ENCODE measurements at places on chromosomes 7 and 10.
A peak's percentile ranks its signal among the peaks of the same experiment; 100 is the strongest.

DNA sequence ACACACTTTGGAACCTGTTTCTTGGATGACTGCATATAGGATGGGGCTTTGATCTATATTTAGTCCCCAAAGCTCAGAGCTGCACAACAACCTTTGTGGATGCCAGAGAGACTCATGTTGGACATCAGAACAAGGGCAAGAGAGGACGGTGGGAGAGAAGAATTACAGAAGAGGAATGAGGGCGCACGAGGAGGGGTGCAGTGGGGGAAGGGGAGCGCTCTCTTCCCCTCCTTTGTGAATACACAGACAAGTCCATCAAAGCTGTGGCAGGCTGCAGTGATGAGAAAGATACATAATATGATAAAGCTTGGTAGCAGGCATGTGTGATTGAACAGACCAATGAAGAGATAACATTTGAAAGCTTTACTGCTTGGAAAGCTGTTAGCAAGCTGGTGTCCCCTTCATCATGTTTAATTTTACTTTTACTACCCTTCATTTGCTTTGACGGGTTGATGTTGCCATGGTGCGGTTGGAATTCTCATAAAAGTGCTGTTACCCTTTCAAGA lies 857.8 kb downstream of the KCNMA1 start:
- no peak for DNase-seq

DNA sequence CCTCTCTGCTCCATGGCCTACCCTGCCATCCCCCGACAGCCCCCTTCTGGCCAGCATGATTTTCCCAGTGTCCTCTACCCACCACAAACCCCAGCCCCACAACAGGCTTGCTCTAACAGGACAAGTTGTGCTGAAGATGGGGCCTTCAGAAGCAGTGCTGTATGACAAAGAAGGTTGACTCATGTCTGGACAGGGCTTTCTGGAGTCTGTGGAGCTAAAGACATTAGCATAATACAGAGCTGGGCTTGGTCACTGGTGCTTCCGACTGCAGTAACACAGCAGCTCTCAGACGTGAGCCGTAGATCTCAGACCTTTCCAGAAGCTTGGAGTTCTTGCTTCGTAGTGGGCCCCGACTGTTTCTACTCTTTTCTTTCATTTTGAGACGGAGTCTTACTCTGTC lies 100.5 kb downstream of the GTF2IRD1 start:
- no peak for DNase-seq

DNA sequence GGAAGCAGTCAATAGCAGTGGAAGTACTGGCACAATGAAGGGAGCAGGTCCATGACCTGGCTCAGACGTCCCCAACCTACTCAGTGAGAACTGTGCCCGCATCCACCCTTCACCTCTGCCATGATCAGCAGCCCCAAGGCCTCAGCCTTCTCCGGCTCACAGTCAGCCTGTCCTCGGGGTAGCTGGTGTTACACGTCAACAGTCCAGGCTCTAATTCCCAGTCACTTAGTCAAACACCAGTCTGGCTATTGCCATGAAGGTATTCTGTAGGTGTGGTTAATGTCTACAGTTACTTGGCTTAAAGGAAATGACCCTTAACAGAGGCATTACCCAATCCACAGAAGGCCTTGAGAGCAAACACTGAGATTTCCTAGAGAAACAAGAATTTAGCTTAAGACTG lies 49.1 kb downstream of the GRB10 start:
- DNase-seq = no peak

DNA sequence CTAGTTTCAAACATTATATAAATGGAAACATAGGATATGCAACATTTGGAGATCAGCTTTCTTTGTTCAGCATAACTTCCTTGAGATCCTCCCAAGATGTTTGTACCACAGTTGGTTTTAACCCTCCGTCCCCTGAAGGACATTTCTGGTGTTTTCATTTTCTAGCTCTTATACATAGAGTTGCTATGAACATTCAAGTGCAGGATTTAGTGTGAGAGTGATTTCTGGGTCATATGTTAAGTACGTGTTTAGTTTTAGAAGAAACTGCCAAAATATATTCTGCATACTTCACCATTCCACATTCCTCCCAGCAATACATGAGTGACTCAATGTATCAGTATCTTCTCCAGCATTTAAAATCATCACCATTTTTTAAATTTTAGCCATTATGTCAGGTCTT lies 588.7 kb upstream of the PFKP start:
- DNase-seq = peak; percentile 2

GRCh38 chr7:157395206-157395605 lies 58.4 kb downstream of the DNAJB6 start:
- no peak for DNase-seq

GRCh38 chr10:60286559-60286958 lies 103.1 kb downstream of the ANK3 start:
- DNase-seq = peak; percentile 38

DNA sequence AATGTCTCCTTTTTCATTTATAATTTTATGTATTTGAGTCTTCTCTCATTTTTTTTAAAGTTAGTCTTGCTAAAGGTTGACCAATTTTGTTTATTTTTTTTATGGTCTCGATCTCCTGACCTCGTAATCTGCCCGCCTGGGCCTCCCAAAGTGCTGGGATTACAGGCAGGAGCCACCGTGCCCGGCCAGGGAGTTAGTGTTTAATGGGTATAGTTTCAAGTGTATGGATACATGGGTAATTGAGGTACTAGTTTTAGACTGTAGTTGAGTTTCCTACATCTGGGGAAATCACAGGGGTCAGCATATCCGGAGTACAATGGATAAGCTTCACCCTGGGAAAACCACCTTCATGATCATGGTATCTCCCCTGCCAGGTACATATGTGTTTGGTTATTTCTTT lies 267.3 kb upstream of the KCND2 start:
- DNase-seq = no peak

DNA sequence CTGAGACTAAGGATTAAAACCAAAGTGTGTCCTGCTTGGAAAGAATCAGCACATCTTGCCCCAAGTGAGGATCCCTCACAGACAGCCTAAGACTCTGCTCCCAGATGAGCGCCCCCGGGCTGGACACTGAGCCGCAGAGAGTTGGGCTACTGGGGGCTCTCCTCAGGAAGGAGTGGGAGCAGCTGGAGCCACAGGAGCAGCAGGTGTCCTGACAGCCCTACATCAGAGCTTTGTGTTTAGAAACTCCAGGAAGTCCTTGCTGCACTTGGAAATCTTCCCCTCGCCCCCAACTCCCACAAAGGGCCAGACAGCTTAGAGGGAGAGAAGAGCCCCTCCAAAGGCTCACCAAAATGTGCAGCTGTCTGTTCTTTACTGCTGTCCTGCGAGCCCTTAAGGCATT lies 172.2 kb downstream of the HERPUD2 start:
- no peak for DNase-seq

GRCh38 chr10:3784510-3785250 lies at the start of gene KLF6:
Gene KLF6 (minus strand): TSS chr10:3785209. CDS start chr10:3785014, 195 bp downstream.
- peak; percentile 44 for DNase-seq

- DNase-seq = no peak
Measured at GRCh38 chr10:61359452-61359851, 93.7 kb downstream of the TMEM26 start.

- DNase-seq = peak; percentile 5
Measured at GRCh38 chr7:13117103-13117502, 429.7 kb downstream of the ARL4A start.

- no peak for DNase-seq
Measured at GRCh38 chr10:72316748-72317435, 37.8 kb downstream of the DNAJB12 start.

DNA sequence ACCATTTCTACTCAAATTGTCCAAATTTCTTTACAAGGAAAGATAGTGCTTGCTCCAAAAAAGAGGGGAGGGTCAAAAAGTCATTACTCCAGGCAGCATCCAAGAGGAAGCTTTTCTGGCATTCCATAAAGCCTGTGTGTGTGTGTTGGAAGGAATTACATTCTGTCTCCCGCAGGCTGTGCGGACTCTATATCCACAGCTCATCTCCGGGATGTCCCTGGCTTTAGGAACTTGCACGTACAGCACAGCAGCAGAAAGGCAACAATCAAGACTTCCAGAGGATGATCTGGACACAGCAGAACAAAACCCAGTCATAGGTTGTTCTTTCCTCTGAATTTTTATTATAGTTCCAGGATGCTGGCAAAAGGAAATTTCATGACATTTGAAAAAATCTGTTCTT lies 94.8 kb downstream of the ITIH5 start:
- DNase-seq = peak; percentile 65

GRCh38 chr7:128865303-128865702 lies 2.6 kb downstream of the ATP6V1F start:
- DNase-seq = no peak

- DNase-seq = no peak
Measured at GRCh38 chr10:11304906-11305585, 287.4 kb downstream of the CELF2 start.

- DNase-seq = peak; percentile 98
Measured at GRCh38 chr7:18866359-18867036, 250.9 kb downstream of the TWIST1 start.

DNA sequence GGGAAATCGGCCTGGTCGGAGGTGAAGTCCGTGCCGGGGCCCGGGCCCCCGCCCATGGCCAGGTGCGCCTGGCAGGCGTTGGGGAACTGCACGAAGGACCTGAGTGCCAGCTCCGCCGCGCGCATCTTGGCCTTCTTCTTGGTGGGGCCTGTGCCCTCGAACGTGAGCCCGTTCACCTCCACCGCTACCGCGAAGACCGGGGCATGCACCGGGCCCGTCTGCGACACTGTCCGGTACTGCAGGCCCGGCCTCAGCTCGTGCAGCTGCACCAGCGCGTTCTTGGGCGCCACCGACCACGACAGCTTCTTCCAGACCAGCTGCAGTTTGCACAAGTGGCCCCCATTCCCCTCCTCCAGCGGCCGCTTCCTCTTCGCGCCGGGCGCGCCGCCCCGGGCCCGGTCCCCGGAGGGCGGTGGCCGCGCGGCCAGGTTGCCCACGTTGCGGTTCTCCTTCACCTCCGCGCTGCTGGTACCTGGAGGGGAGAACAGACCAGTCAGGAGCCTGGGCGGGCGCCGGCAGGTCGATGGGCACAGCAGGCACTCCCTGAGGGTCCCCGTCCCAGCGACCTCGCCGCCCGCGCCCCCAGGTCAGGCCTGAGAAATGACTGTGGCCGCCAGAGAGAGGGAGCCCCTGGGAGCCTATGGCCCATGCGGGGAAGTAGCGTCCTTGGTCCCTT lies 307.4 kb downstream of the WDR37 start:
- DNase-seq = no peak

DNA sequence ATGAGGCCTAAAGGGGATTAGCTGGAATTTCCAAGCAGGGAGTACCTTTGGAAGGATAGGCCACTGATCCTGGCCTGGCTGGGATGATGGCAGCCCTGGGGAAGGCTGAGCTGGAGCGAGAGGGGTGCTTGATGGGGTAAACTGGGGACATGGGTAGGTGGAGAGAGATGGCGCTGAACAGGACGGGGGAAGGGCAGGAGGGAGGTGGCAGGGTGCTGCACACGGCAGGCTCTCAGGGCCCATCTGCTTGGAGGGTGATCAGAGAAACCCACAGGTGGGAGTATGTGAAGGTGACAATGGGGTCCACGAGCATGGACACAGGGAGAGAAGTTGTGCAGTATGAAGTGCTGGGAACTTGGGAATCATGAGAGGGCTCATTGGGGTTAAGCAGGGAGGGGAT lies 10.3 kb downstream of the MAT1A start:
- no peak for DNase-seq

- DNase-seq = no peak
Measured at GRCh38 chr10:23081221-23081750, 14.1 kb upstream of the MSRB2 start.

DNA sequence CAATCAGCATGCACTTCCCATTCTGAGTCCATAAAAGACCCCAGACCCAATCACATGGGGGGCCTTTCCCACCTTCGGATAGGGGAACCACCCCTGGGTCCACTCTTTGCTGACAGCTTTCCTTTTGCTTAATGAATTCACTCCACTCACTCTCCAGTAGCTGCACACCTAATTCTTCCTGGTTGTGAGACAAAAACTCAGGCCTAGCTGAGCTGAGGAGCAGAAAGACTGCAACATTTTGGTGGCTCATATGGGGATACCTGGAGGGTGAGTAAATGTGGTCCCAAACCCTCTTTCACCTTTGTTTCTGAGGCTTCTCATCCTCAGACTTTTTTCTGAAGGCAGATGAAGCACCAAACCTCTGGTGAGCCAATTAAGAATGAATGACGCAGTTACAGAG lies 138.1 kb downstream of the WDR11 start:
- no peak for DNase-seq

DNA sequence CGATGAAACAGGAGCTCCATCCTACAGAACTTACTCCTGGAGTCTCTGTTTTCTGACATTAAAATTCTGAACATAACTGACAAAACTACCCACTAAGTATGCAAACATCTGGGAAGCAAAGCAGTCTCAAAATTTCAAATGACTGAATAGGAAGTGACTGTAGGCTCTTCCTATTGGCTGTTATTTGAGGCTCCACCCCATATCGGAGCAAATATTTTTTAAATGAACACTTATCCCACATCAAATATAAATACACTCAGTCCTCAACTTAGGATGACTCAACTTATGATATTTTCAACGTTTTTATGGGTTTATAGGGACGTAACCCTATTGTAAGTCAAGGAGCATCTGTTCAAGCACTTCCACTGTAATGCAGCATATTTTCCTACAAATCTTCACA lies 8.8 kb downstream of the HSPA12A start:
- DNase-seq = peak; percentile 63

DNA sequence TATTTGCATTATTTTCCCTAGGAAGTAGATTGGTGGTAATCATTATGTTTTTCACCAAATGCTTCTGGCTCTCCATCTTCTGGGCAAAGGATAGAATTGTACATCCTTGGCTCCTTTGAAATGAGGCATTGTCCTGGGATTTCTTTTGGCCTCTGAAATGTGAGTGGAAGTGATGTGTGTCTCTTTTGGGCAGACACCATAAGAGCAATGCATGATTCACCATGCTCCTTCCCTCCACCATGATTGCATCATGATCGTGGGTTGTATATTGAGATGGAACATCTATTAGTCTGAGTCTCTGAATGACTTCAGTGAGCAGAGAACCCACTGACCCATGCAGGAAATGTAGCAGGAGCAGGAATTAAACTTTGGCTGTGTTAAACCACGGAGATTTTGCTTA lies 49.2 kb downstream of the ADRA2A start:
- DNase-seq = peak; percentile 22

- peak; percentile 27 for DNase-seq
Measured at GRCh38 chr7:18179093-18179492, 151.4 kb upstream of the PRPS1L1 start.

DNA sequence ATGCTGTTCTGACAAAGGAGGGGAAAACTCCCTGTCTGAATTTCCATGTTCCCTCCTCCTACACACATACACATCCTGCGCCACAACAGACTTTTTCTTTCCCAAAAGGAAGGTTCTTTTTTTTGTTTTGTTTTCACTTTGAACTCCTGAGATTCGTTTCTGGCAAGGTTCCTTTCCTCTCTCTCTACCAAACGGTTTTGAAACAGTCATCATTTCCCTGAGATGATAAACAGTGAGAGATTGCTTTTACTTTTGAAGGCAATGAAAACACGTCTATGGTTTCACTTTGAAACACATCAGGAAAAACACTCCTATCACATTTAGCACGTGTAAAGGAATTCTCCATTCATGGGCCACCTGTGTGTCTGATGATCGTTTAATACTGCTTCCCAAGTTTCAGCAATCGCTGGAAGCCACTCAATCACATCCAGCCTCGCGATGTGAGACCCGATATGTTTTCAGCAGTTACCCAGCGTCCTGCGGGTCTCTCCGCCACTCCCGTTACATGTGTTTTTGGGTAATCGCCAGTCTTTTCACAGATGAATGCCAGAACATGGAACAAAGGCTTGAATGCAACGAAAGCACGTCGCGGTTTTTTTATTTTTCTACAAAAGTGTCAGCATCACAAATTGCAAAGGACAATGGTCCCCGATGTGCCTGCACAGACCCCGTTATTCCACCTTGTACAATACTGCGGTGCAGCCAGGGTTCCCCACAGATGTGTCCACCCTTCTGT lies 62.8 kb upstream of the CUX1 start:
- peak; percentile 27 for DNase-seq

- no peak for DNase-seq
Measured at GRCh38 chr10:123885406-123886170, 6.0 kb downstream of the CPXM2 start.
